ENCODE measurements at places on chromosomes 6 and 20.
A peak's percentile ranks its signal among the peaks of the same experiment; 100 is the strongest.

DNA sequence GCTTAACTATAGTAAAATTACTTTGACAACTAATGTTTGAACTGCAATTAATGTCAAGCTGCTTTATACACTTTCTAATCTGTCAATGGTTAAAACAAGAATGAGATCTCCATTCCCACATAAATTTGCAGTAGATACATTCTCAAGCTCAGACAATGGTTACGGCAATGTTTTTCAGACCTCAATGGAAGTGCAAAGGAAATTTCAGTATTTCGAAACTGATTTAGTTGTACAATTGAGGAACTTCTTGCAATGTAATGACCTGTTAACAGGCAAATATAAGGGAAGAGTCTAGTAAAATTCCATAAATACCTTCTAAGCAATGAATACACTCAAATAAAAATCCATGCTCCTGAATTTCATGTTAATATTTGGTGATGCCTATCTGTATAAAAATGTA, 94.7 kb downstream of the ADTRP start:
- DNase-seq = no peak

- no peak for DNase-seq
Measured at GRCh38 chr20:951384-952169, 35.4 kb upstream of the ANGPT4 start.

- DNase-seq = no peak
Measured at GRCh38 chr6:11805259-11806053, 26.9 kb upstream of the ADTRP start.

- no peak for DNase-seq
Measured at GRCh38 chr6:99530627-99531026, 15.4 kb upstream of the USP45 start.

DNA sequence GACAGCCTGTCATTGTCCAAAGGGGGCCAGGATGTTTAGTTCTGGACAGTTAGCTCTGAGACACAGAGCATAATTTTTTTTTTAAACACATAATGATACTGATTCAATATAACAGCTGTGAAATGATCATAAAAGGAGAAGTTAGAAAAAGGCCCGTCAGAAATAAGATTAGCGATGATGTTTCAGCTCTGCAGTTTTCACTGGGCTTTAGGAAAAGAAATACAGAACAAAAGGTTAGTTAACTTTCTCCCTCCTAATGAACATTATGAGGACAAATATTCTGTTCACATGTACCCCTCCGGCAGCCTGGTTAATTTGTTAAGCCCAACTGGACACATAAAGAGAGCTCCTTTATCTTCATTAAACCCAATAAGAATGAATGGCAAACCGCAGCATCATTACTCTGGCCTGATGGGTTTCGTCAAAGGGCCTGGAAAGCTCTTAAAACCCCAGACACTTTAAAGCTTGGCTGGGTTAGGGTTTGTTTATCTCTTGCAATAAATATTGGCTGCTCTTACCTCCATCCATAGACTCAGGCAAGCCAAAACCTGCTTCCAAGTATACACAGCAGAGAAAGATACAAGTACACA, 394.6 kb downstream of the KIF16B start:
- DNase-seq = no peak

DNA sequence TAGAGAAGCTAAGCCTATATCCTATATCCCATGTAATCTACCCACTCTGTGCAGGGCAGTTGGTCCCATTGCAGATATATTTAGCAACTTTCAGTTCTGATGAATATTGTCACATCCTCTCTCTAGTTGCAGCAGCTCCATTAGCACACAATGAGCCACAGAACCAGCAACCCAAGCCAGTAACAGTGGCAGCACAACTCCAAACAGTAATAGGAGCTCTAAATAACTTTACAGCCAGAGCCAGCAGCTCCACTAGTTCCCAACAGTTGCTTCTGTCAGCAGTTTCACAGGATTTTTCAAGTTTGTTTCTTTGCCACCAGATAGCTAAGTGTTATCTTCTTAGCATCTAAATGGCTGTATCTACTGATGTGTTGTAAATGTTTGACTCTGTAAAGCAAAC, 490.8 kb downstream of the HTR1B start:
- no peak for DNase-seq

DNA sequence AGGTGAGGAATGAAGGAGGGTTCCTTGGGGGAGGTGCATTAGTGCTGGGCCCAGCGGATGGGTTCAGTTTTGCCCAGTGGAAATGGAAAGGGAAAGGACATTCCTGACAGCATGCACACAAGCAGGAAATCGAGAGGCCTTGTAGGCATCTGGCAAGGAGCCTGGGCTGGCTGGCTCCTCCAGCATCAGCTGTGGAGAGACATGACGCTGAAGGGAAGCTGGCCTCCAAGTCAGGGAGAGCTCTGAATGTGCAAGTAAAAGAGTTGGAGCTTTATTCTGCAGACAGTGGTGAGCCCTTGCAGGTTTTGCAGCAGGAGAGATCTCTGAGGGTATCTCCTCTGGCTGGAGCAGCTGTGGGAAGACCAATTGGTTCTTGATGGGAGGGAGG, 154.3 kb downstream of the MRPL14 start:
- peak; percentile 76 for DNase-seq

DNA sequence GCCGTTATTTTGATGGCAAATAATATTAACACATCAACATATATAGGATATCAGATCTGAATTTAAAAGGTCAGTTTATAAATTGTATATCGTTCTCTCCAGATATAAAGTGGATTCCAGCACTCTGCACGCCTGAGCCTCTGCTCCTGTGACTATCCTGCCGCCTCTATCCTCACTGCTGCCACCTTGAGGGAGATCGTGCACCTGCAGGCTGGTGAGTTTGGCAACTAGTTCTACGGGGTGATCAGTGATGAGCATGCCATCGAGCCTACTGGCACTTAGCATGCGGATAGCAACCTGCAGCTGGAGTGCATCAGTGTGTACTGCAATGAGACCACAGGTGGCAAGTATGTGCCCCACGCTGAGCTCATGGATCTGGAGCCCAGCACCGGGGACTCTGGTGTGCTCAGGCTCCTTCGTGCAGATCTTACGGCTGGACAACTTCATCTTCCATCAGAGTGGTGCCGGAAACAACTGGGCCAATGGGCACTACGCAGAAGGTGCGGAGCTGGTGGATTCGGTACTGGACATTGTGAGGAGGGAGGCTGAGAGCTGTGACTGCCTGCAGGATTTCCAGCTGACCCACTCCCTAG, 84.9 kb downstream of the FBXO5 start:
- no peak for DNase-seq

DNA sequence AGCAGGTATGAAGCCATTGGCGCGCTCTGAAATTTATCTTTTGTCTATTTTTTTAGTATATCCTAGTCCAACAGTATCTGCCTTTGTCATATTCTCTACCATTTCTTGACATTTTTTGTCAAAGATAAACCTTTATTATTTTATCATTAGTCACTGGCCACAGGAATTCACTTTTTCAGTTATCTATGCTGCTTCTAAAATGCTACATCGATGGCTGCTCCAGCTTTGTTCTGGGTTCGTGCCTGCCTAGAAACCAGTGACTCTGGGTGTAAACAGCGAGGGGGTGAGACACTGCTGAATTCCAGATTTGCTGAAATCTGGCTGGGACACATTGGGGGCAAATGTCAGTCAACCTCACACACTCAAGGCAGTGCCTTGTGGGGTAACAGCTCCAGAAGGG, 193.4 kb downstream of the CDC5L start:
- no peak for DNase-seq

GRCh38 chr20:41086402-41087324, 50.7 kb upstream of the PLCG1 start:
- peak; percentile 88 for DNase-seq

GRCh38 chr20:24370911-24371695, 98.3 kb upstream of the SYNDIG1 start:
- no peak for DNase-seq

DNA sequence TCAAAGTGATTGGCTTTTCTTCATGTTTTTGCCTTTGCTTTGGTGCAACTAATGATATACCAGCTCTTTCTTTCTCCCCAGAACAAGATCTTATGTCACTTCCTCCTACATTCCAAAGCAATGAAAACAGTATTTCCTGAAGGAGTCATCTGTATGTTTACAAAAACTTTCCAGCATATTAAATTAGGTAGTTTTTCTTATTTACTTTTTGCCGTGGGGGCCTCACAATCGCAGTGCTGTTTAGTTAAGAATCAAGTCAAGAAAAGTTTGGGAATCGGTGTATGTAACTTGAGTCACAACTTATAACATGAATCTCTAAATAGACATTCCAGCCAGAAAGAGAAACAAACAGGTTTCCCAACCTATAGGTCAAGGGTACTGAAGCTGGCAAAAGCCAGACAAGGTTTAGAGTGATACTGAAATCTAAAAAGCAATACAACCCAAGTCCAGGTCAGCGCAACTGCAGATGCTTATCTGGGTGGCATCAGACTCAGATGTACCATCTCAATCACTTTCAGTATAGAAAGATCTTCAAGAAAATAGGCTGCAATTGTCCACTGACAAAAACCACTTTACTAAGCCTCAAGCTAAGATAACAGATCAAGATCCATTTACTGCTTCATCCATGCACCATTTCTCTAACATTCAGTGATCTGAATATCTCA, 63.6 kb downstream of the IPCEF1 start:
- DNase-seq = no peak

DNA sequence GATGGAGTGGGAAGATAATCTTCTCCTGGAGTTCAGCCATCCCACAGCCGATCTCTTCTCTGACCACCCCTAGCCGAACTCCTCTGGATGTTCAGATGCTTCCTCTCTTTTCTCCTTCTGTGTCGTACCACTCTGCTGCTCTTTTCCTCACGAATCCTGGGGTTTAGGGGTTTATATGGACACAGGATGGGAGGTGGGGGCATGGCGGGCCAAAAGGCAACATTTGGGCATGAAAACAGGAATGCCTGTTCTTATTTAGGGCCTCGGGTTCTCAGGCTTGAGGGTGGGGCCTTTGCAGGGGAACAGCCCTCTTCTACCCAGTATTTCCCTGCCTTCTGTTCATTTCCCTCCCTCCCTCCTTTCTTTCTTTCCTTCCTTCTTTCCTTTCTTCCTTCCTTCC, 112.7 kb downstream of the SLC35B3 start:
- DNase-seq = no peak

DNA sequence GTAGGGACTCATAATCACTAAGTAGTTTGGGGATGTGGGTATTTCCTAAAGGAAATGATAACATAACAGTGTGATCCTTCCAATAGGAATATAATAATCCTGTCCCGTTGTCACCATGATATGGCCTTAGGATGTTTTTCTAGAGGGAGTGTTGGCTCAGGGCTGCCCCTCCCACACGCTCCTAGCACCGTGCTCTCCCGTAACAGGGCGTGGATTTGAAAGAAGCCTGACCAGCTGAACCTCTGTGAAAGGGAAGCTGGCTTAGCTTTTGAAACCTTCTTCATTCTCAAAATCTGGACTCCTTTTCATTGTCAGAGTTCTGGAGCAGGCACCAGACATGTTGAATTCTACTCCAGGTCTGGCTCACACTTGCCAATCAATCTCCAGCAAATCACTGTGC, 103.4 kb upstream of the SASH1 start:
- no peak for DNase-seq

- no peak for DNase-seq
Measured at GRCh38 chr6:135146162-135146934, 34.8 kb upstream of the MYB start.

DNA sequence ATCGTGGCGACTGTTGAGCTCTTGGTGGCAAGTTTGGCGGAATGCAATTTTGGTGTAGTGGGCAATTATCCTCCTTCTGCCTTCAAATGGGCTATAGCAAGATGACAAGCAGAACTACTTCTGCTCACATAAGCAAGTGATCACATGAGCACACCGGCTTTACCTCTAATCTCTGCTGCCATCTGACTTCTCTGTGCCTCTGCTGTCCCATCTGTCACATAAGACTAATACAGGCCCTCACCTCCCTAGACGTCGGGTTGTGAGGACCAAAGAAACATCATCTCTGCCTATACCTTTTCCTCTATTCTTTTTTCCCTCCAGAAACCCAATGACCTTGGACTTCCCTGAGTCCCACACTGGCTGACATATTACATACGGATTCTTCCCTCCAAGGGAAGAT, 13.3 kb upstream of the WTAP start:
- no peak for DNase-seq

GRCh38 chr6:34496103-34496685, 30.3 kb downstream of the PACSIN1 start:
- DNase-seq = no peak

DNA sequence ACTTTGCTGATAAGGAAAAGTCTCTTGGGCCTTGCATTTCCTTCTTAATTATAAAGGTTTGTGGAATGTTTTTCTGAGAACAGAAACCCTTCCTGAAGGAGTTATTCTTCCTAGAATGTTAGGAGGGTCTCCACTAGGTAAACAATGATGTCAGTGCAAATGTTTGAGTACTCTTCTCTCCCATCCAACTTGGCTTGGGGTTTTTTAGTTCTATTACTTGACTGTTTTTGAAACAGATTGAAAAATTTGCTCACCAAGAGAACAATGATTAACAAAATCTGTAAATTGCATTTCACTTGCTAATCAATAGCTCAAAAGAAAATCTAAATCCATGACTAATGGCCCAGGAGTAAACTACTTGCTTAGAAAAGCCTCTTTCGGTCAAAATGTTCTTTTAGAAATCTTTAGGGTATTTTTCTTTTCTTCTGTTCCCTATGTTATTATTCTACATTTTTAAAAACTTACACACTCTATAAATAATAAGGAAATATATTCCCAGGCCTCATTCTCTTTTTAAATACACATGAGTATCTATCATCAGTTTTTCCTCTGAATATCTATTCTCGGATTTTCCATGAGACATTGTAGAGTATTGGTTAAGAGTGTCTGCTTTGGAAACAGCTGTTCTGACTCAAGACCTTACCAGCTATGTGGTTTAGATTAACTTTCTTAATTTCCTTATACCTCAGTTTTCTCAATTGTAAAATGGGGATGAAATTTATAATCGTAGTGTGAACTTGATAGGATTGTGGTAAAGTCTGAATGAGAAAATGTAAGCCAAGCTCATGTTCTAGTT, 234.2 kb upstream of the CITED2 start:
- no peak for DNase-seq

DNA sequence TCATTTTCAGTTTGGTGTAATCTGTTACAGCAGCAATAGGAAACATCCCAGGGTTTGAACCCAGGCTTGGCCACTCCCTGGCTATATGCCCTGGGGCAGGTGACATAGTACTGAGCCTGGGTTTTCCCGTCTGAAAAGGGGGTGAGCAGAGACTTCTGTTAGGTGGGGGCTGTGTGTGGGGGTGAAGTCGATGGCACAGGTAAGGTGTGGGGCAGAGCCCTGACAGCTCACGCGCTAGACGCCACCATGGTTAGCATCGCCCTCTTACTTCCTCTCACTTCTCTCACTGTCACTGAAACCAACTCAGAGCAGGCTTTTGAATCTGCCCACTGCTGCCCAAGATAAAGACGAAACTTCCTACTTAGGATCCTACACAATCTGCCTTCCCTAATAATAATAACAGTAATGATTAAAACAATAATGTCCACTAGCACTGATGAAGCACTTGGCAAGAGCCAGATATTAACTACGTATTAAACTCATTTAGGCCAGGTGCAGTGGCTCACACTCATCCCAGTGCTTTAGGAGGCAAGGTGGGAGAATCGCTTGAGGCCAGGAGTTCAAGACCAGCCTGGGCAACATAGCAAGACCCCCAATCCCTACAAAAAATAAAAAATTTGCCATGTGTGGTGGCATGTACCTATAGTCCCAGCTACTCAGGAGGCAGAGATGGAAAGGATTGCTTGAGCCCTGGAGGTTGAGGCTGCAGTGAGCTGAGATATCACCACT, 117.9 kb upstream of the PTPN1 start:
- DNase-seq = no peak

GRCh38 chr6:107823047-107823557, 1.0 kb downstream of the SCML4 start:
- DNase-seq = no peak

GRCh38 chr20:56187534-56188165, 60.9 kb upstream of the MC3R start:
- no peak for DNase-seq
